ENCODE measurements at places on chromosomes 2 and 18.

DNA sequence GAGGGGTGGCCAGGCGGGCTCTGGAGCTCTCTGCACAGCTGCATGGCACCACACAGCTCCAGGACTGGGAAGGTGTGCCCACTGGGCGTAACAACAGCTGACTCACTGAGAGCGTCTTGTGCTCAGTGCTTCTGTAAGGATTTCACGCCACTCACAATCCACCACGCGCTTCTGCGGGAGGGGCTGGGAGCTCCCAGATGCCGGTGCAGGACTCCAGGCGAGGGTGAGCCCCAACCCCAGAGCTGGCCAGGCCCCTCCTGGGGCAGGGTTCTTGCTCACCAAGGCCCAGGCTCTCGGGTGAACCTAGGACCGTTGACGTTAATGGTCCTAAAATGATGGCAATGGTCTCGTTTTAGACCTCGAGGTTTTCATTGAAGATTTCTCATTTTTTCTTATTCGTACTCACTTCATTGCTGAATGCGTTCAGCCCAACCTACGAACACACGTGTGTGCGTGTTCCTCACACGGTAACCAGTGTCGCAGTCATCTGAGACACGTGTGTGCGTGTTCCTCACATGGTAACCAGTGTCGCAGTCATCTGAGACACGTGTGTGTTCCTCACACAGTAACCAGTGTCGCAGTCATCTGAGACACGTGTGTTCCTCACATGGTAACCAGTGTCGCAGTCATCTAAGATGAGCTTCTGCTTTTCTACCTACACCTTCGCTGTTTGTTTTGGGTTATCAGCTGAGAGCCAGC is 38.4 kb upstream of the ZNF236 start:
- DNase-seq, result no peak

- DNase-seq, result no peak
These were observed 43.2 kb downstream of the KCNE4 start for GRCh38 chr2:223095207-223095606.

GRCh38 chr2:71859211-71859847 is 288.3 kb downstream of the CYP26B1 start:
- no peak for DNase-seq

DNA sequence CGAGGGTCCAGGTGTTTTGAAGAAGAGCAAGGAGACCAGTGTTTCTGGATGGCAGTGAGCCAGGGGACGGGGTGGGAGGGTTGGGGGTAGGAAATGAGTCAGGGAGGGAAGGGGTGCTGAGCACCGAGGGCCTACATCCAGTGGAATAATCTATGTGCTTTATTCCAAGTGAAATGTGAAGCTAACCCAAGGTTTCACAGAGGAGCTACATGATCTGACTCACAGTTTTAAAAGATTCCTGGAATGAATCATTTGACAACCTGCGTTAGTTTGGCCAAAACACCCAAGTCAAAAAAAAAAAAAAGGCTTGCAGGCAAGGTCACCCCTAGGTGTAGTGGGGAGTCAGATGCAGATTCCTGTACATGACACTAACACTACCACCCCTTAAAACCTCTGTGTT is 419.7 kb upstream of the MEX3C start:
- DNase-seq, result no peak

GRCh38 chr18:72119082-72119481 is 425.1 kb downstream of the CBLN2 start:
- no peak for DNase-seq

- DNase-seq, result no peak
These were observed 259.9 kb downstream of the NDUFA10 start for GRCh38 chr2:239765076-239765845.

DNA sequence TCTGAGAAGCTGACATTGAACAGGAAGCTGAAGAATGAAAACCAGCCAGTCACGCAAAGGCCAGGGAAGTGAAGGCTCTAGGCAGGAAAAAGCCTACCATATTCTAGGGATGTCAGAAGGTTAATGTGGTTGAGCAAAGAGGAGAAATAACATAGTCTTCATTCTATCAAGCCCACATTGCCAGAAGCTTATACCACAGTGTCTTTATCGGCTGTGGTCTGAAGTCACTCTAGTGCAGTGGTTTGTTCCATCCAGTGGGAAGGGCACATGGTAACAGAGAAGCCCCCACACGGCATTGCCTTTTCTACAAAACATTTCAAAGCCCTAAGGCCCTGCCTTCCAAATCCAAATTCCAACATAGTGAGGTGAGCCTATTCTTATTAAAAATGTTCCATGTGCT is 311.3 kb downstream of the TNS1 start:
- DNase-seq, result no peak

GRCh38 chr2:120305937-120306490 is 39.9 kb upstream of the INHBB start:
- peak; percentile 58 for DNase-seq

GRCh38 chr2:70979626-70980025 is 1.2 kb downstream of the ANKRD53 start:
- no peak for DNase-seq

DNA sequence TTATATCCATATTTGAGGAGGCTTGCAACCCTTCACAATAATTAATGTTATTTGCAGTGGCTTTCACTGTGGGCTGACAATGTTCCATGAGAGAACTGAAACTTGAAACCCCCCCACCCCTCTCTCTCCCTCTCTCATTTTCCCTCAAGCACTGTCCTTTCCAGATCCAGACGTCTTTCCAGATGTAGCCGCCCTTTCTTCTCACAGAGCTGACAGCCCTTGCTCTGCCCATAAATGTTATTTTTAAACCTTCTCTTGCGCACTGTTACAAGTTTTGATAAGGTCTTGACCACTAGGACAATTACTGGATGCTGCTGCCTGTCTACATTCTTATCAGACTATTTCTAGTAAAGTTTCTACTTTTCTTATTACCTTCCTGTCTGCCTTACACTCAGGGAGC is 91.4 kb upstream of the LINC00305 start:
- DNase-seq, result no peak

DNA sequence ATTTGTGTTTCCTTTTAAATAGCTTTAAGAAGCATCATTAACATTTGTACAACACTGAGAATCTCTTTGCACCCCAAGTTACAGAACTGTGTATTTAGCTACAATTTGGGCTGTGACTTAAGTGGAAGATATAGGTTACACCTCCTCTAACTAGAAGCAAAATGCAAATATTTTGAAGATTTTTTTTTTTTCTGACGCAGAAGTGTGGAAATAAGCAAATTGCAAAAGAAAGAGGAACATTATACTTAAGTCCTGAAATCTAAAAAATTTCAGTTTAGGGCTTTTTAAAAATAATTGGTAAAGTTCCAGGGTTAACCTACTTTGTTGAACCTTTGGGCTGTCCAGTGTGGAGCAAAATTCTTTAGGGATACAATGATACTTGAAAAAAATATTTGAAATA is 41.4 kb upstream of the RBMS1 start:
- no peak for DNase-seq

DNA sequence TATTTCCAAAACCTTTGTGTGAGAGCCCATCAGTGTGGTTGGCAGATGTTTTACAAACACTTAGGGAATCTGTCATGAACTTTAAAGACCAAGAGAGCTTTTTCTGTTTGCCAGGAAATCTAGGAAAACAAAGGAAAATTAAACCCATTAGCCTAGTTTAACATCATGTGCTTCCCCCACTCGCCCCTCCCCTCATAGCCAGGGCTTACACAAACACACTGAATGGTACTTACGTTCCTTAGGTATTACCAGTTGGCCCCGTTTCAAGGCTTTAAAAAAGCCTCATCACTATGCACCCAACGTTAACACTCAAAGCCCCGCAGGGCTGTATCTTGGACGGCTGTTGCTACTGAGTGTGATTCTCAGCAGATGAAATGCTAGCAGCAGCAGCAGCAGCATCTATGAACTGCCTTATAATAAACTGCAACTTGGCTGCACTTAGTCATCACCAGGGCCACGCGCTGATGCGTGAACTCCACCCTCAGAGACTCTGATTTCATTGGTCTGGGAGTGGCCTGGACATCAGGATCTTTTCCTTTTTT is 20.1 kb upstream of the TTC39C start:
- no peak for DNase-seq

- DNase-seq, result peak; percentile 8
These were observed 28.2 kb downstream of the METTL8 start for GRCh38 chr2:171405546-171405945.

GRCh38 chr2:100045000-100045399 is 97.4 kb downstream of the AFF3 start:
- no peak for DNase-seq

DNA sequence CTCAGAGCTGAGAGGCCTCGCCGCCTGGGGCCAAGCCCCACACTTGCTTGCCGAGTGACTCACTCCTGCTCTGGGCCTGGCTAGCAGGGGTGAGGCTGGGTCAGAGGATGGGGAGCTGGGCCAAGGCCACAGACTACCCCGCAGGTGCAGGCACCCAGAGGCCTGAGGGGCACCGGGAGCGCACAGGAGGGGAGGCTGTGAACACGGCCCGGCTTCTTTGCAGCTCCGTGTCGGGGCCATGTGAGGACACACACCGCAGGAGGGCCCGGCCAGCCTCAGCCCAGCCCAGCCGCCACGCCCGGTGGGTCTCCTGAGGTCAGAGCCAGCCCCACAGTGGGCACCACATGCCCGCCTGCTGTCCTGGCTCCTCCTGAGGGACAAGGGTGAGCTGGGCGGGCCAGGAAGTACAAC is 8.4 kb downstream of the GPC1 start:
- no peak for DNase-seq

DNA sequence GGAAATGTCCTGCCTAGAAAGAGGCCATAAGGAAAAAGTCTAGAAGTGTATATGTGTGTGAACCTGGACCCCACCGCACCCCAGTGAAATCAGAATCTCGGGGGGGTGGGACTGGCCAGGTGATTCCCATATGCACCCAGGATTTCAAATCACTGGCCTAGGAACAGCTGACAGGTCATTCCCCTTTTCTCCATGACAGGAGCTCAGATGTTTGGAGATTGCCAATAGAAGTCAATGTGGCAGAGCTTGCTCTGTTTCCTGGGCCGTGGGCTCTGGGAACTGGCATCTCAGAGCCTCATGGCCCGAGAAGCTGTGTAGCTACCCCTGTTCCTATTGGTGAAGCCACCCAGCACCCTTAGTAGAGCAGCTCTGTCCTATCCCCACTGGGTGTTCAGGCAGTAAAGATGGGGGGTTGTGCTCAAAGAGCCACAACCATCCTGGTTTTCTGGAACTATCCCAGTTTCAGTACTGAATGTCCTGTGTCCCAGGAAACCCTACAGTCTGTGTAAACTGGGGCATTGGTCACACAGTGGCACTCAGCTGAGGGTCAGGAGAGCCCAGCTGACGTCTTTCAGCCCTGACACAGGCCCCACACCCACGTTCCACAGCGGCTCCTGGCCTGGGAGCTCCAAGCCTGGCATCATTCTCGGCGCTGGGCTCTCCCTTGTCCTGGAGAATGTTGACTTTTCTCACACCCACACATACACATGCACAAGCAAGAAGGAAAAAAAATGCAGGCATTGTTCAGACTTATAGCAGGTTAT is 18.9 kb downstream of the GNLY start:
- DNase-seq, result peak; percentile 74

DNA sequence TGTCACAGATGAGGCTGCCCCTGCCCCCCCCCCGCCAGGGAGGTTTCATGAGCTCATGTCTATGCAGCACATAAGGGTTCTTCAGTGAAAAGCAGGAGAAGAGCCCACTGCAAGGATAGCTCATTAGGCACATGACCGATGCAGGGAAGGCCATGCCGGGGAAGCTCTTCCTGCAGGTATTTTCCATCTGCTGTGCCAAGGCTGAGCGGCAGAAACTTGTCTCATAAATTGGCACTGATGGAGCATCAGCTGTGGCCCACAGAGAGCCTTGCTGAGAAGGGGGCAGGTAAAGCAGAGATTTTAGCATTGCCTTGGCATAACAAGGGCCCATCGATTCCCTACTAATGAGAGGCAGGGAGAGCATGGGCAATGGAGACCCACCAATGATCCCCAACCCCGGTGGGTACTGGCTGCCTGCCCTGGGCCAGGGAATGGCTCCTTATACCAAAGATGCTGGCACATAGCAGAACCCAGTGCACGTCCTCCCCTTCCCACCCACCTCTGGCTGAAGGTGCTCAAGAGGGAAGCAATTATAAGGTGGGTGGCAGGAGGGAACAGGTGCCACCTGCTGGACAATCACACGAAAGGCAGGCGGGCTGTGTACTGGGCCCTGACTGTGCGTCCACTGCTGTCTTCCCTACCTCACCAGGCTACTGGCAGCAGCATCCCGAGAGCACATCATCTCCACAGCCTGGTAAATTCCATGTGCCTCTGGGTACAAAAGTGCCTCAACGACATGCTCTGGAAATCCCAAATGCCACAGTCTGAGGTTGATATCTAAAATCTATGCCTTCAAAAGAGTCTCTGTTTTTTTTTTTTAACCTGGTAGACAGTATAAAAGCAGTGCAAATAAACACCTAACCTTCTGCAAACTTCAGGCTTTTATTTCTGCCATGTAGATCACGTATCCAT is 41.4 kb downstream of the STEAP3 start:
- DNase-seq, result peak; percentile 44

DNA sequence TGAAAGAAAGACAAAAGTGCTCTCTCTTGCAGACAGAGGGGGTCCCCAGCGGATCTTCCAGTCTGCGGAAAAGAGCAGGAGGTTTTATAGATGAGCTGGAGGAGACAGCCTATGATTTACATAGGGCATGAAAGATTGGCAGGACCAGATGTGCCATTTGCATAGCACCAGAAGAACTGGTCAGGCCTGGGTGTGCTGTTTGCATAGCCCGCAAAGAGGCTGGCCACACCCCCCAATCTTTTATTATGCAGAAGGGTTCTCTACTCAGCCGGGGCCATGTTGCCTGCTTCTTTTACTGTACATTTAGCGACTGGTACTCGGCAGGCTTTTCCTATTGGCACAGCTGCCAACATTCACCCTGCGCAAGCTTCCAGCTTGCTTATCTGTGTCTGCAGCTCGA is 317.6 kb downstream of the GALR1 start:
- DNase-seq, result no peak

DNA sequence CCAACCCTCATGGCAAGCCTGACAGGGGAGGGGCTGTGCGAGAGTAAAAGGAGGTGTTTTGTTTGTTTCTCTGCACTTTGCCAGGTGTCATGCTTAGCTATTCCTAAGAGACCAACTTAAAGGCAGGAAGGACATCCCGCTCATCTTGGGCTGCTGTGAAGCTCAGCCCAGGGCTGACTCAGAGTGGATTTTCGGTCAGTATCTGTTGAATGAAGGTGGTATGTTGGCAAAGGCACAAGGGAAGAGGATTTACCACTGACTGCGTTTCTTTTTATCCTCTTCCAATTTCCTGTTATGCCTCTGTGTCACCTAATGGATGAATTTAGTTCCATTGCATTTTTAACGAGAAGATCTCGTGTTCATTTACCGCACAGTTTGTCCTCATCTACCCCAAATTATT is 18.9 kb downstream of the TRPM8 start:
- no peak for DNase-seq

- DNase-seq, result no peak
These were observed 501.5 kb downstream of the BCL11A start for GRCh38 chr2:60051991-60052390.

- no peak for DNase-seq
These were observed 25.8 kb upstream of the DTNB start for GRCh38 chr2:25699216-25699615.

- DNase-seq, result no peak
These were observed 61.9 kb upstream of the CREB1 start for GRCh38 chr2:207467716-207468347.

GRCh38 chr2:42813763-42814162 is 21.4 kb upstream of the HAAO start:
- peak; percentile 38 for DNase-seq

Data from suppressor macrophage (primary cell).